Stimulated activated CD8-positive, alpha-beta memory T cell treated with anti-CD3 and anti-CD28 coated beads, Interleukin-7, amount 100 ng/mL, for 1 hour (primary cell): ENCODE measurements at places on chromosomes 4 and X.

DNA sequence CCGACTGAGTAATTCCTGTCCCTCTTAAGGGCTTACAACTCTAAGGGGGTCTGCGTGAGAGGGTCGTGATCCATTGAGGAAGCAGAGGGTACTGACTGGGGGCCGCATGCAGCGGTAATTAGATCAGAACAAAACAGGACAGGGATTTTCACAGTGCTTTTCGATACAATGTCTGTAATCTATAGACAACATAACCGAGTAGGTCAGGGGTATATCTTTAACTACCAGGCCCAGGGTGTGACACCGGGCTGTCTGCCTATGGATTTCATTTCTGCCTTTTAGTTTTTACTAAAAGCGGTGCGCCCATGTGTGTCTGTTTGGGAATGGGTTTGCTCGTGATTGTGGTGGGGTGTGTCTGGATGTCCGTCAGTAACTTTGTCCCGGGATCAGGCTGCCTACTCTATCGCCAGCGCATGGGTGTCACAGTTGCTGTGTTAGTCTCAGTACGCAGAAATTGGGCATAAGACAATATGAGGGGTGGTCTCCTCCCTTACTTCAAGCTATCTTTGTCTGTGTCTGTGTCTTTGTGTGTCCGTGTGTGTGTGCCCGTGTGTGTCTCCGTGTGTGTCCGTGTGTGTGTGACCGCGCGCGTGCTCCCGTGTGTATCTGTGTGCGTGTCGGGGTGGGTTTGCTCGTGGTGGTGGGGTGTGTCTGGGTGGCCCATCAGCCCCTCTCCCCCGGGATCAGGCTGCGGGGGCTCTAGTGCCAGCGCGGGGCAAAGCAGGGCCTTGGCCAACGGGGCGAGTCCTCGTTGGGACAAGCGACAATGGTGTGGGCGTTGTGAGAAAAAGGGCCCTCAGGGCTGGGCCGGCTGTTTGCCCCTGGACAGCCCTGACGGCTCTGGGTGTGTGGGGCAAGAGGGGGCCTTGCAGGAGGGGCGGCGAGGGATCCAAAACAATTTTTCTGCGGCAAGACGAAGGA lies 10.4 kb downstream of the FRG2 start:
- DNase-seq, result no peak

GRCh38 chrX:70402721-70403120 lies 20.4 kb upstream of the GDPD2 start:
- no peak for DNase-seq

GRCh38 chr4:170652571-170652970 lies 562.8 kb upstream of the AADAT start:
- no peak for DNase-seq

DNA sequence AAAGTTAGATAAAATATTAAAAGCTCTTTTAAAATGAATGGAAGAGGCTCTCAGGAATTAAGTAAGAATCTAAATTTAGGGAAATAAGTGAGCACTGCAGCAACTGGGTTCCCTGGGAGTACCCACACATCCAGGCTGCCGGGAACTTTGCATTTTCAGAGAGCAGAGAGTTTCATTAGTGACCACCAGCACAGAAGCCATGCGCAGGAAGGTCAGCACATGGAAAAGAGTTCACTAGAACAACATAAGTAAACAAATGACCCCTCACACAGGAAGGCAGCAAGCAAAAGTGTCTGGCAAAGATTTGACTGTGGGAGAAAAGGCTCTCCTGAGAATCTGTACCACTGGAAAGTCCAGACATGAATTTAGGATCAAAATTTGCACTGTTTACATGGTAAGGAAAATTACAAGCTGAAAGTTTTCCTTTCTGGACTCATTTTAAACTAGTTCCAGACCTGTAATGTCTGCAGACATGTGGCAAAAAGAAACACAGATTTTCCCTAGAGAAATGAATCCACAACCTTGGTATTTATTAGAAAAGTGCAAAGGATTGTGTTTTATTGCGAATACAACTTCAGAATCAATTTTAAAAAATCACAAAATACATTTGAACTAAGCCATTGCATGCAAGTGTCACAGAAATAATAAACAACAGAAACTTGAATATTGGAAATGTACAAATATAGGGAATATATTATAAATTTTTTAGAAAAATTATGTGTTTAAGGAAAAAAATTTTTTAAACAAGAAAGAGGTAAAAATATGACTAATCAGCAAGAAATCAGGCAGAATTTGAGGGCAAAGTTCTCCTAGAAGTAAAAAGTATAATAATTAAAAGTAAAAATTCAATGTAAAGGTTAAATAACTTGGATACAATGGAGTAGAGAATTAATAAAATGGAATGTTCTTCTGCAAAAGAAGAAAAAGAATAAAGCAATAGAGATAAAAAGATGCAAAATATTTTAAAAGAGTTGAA lies 18.4 kb upstream of the MYOZ2 start:
- no peak for DNase-seq

- no peak for DNase-seq
Observed at GRCh38 chr4:85701861-85702321, 226.9 kb downstream of the ARHGAP24 start.

GRCh38 chrX:118654331-118654730 lies 73.1 kb upstream of the IL13RA1 start:
- DNase-seq, result no peak

DNA sequence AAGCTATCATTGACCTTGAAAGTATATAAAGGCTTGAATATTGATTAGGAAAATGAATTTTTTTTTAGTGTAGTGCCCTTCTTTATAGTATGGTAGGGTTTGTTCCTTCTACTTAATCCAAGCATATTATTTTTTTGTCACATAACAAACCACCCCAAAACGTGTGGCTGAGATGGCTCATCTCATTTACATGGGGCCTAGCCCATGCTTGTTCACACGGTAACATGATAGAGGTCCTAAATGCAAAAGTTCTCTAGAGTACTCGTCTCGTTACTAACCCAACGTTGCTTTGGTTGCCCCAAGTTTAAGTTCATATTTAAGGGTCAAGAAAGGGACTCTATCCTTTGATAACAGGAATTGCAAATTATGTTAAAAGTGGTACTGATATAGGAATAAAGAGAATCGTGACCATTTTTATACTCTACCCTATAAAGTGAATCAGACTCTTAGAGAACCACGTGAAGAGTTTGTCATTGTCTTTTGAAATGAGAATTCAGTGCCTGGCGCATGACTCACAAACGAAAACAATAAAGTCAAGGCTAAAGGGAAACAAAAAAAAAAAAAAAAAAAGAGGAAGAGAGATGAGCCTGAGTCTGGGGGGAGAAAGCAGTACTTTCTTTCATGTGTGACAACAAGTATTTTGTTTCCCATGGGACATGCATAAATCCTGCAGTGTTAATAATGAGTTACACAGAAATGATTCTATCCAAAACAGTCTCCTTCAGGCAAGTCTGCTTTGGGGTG lies 402.8 kb upstream of the NWD2 start:
- no peak for DNase-seq

DNA sequence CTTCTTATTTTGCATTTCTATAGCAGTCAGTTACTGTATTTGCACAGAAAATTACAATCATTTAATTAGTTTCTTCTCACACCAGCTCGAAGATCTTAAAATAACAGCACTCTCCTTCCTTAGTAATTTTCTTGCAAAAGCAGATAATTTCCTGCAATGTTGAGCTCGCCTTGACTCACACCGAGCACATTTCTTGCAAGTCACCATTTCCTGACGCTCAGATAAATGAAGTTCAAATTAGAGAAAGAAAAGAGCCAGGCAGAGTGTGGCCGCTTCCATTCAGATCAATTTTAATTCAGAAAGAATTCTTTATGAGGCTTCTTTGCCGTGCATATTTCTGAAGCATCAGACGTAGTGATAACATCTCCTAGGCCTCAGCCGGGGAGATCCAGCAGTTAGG lies 10.1 kb downstream of the SORCS2 start:
- no peak for DNase-seq

DNA sequence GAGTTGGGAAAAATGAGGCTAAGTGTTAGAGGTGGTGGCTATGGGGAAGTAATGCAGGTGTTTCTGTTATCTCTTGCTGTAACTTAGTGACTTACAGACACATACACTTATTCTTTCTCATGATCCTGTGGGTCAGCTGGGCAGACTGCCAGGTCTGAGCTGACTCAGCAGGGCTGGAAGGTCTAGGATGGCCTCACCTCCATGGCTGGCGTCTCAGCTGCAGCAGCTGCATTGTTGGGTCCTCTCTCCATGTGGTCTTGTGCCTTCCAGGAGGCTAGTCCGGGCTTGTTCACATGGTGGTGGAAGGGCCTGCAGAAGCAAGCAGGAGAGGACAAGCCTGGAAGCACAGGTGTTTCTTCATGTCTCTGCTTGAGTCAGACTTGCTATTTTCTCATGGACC lies 172.7 kb downstream of the NHS start:
- no peak for DNase-seq

- DNase-seq, result no peak
Observed at GRCh38 chr4:184066584-184067300, 150.9 kb downstream of the ENPP6 start.

DNA sequence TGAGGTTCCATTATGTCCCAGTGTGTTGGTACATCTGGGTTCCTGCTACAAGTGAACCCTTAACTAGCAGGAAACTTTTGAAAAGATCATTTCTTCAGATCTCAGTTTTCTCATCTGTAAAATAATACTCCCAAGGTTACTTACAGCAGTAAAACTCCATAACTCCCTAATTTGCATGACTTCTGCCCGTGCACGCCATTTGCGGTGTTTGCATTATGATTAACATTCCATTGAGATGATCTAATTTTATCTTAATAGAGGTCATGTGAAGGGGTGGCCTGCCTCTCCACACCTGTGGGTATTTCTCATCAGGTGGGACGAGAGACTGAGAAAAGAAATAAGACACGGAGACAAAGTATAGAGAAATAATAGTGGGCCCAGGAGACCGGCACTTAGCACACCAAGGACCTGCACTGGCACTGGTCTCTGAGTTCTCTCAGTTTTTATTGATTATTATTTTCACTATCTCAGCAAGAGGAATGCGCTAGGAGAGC lies 219.8 kb downstream of the TLL1 start:
- DNase-seq, result no peak

- DNase-seq, result no peak
Observed at GRCh38 chr4:39324446-39324845, 41.7 kb downstream of the RFC1 start.

DNA sequence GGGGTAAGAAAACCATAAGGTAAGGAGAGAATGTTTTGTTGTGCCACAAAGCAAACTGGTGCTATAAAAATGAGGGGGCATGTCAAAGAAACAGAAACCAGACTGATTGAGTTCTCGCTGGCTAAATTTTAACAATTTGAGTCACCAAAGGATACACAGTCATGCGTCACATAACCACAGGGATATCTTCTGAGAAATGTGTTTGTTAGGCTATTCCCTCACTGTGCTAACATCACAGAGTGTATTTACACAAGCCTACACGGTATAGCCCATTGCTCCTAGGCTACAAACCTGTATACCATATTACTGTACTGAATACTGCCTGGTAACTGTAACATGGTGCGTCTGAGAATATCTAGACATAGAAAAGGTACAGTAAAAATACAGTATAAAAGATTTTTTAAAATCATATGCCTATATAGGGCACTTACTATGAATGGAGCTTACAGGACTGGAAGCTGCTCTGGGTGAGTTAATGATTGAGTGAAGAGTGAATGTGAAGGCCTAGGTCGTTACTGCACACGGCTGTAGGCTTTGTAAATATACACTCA lies 50.1 kb downstream of the FBXW7 start:
- DNase-seq, result no peak

- no peak for DNase-seq
Observed at GRCh38 chrX:144918936-144919335, 328.4 kb upstream of the SPANXN1 start.

GRCh38 chr4:55437823-55438222 lies 42.1 kb downstream of the TMEM165 start:
- no peak for DNase-seq
